ENCODE measurements at places on chromosomes 5 and 9.

GRCh38 chr5:3845230-3845629 lies 249.6 kb downstream of the IRX1 start:
- DNase-seq = no peak

DNA sequence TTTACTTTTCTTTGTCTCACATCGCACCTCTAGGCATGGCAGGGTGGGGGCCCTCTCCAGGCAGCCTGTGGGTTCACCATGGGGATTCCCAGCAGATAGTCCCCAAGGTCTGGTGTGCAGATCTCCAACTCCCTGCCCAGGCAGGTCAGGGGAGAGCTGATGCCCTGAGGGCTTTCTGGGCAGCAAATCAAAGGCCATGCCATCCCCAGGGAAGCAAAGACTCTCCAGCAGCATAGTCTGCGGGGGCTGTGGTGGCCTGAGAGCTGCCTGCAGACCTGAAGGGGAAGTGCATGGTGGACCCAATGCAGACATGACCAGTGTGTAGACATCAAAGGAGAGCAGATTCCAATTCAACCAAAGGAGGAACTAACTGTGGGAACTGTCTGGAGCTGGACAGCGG lies 7.7 kb downstream of the NEURL1B start:
- DNase-seq = no peak

DNA sequence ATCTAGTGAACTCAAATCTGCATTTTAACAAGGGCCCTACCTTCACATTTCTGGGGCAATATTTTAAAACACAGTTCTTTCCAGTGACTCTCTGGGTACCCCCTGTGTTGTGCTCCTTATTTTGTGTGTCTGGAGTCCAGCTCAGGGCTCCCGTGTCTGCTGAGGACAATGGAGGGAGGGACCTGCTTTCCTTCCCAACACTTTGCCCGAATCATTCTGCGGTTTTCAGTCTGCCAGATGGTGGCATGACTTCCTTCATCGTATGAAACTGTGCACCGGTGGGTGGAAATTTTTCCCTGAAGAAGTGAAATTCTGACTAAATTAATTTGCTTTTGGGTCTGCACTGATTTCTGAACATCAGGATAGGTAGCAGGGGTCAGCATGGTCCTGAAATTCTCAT lies 153.6 kb upstream of the CD180 start:
- peak; percentile 33 for DNase-seq

- DNase-seq = no peak
Measured at GRCh38 chr9:10059044-10059443, 553.8 kb downstream of the PTPRD start.

DNA sequence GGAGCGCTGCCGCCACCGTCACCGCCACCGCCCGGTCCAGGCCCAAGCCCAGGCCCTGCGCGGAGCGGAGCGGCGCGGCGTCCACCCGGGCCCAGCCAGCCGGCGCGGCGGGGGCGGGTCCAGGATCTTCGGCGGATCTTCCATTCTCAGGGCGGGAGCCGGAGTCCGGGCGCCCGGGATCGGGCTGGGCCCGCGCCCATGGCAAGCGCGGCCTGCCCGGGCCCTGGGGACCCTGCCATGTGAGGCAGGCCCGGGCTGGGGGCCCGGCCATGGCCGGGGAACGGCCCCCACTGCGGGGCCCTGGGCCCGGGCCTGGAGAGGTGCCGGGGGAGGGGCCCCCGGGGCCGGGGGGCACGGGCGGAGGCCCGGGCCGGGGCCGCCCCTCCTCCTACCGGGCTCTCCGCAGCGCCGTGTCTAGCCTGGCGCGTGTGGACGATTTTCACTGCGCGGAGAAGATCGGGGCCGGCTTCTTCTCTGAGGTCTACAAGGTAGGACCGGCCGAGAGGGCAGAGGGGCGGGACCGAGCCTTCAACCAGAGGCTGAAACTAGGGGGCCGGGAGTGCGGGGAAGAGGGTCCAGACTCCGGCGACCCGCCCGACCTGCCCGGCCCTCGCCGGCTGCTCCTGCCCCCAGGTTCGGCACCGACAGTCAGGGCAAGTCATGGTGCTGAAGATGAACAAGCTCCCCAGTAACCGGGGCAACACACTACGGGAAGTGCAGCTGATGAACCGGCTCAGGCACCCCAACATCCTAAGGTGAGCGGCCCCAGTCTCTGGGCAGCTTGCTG lies 482 bp downstream of the TESK1 start:
- no peak for DNase-seq

GRCh38 chr9:38216572-38216971 lies 147.5 kb upstream of the SHB start:
- no peak for DNase-seq

DNA sequence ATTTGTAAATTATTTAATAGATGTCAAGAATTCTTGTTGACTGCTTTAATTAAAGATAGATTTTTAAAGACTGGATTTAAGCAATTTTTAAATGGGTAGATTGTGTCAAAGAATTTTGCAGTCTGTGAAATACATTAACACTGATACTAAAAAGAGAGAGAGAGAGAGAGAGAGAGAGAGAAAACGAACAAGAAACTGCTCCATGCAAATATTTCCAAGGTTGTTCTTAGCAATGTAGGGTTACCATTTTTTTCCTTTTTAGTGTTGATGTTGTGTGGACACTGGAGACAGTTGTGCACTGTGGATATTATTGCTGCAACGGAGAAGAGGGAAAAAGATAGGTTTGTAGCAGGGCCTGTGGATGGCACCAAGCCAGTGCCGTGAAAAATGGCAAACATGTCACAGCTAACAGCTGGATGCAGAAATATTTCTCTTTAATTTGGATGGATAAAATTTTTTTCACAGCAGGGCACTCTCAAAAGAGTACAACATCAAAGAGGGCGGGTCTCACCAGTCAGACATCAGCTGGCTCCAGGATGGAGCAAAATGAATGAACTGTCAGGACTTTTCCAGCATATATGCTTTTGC lies 58.2 kb downstream of the PRDM6 start:
- DNase-seq = no peak

DNA sequence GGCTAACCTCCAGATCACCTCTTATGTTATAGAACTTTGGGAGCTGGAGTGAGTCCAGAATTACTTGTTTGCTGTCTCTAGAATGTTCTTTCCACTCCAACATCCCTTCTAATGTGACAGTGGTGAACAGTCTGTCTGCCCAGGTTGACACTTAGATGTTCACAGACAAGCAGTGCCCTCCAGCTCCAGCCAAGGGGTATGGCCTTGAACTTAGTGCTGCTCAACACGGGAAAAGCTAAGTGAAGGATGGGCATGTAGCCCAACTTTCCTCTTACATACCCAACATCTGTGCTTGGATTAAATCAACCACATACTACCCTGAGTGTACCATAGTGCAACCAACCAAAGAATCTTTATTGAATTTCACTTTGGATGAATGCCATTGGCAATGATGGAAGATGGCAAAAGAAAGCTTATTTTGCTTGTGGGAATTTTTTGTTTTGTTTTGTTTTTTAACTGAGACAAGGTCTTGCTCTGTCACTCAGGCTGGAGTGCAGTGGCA lies 201.2 kb downstream of the NXNL2 start:
- no peak for DNase-seq

DNA sequence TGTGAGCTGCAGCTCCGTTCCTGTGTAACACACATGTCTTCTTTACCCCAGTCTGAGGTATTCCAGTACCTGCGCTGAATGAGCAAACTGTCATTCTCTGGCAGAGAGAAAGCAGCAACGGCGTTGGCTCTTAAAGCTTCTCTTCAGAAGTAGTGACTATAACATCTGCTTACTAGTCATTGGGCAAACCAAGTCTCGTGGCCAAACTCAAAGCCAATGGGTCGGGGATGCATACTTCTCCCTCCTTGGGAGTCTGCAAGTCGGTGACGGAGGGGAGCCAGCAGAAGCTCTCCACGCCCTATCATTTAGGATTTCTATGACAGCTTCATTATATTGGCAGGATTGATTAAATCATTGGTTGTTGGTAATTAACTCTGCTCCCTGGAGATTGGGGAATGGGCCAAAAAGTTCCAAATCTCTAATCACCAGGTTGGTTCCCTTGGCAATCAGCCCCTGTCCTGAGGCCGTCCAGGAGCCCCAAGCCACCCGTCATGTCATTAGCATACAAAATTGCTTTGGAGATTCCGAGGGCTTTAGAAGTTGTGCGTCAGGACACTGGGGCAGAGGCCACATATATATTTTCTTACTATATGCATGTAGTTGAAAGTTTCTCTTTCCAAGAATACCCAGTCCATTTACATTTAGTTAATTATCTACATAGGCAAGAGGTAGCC lies 44.9 kb downstream of the ZNF354A start:
- DNase-seq = no peak

GRCh38 chr9:16869882-16870595 lies 431 bp downstream of the BNC2 start:
- no peak for DNase-seq

DNA sequence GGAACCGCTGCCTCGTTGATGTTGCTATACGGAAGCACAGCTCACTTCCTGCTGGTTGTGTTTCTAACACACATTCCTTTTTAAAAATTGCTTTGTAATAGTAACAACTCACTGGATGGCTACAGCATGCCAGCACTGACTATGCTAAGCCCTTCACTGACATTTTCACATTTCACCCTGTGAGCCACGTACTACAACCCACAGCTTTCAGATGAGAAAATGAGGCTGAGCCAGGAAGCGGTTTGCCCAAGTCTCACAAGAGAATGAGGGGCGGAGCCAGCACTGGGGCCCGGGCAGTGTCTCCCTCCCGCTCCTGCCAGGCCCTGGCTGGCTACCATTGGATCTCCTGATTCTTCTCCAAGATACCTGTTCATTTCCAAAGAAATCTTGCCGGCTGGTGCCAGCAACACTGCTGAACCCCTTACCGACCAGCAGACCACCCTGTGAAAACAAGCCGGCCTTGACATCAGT lies 38.3 kb downstream of the FAM78A start:
- peak; percentile 83 for DNase-seq

- peak; percentile 8 for DNase-seq
Measured at GRCh38 chr5:168647083-168647482, 67.9 kb upstream of the PANK3 start.

GRCh38 chr9:126471084-126471624 lies 142.6 kb upstream of the LMX1B start:
- DNase-seq = peak; percentile 95

GRCh38 chr5:97888439-97888838 lies 705.4 kb upstream of the RIOK2 start:
- DNase-seq = no peak

DNA sequence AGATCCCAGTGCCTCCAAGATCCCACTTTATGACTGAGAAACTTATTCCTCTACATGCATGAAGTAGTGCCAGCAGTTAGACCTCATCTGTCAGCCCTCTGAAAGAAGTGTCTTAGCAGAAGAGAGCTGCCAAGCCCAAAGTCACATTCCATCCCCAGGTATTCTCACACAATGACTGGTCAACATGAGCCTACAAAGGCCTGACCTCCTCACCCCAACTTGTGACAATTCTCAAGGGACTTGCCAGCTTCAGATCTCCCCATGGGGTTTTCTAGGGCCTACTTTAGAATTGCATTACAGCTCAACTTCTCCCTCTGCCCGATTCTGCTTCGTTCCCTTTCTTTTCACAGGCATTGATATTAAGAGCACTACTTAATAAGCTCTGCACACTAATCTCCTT lies 393.8 kb upstream of the SLC30A5 start:
- DNase-seq = no peak

DNA sequence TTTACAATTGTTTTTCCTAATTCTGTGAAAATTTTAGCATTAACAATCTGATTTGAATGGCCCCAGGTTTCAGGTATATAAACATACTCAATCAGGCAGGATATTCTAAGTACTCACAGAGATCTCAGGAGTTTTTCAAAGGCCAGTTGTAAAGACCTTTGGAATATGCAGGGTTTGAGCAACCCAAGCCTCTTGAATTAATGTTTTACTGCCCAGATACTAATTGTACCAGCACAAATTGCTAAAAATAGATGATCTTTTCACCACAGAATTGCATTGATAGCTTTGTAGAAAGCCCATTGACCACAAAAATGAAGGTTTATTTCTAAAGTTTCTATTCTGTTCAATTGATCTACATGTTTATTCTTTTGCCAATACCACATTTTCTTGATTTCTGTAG lies 186.5 kb downstream of the OSTF1 start:
- DNase-seq = no peak

DNA sequence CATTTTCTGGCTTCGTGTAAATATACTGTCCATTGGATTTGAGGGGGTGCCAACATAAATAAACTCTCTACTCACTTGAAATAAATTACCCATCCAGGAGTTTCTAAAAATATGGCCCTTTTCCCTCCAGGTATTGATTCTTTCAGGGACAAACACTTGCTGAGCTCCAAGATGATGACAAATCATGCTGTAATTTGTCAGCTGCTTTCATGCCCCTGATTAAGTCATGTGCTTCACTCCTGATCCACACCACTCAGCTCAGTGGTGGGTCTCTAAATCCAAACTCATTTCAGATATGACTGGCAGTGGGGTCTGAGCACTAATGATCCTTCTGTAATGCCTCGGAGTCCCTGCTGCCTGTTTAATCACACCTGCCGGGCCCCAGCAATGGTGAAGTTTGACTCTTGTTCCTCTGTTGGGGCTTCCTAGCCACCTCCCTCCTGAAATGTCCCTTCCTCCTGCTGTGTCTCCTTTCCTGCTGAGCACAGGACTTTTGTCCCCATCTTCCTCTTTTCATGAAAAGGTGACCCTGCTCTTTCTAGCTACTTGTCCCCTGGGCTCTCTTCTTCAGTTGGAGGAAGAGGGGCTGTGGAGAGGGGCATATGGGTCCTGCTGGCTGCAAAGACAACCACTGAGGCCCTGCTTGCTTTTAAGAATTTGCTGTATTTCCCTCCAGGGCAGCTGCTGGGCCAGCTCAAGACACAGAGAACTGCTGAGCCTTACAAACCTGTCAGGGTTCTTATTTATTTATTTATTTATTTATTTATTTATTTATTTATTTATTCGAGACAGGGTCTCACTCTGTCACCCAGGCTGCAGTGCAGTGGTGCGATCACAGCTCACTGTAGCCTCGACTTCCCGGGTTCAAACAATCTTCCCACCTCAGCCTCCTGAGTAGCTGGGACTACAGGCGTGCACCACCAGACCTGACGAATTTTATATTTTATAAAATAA lies 200.0 kb downstream of the ATP10B start:
- DNase-seq = no peak

- no peak for DNase-seq
Measured at GRCh38 chr9:129549139-129549538, 71.8 kb downstream of the C9orf50 start.

GRCh38 chr5:98749046-98749445 lies 24.4 kb upstream of the RGMB start:
- DNase-seq = no peak

DNA sequence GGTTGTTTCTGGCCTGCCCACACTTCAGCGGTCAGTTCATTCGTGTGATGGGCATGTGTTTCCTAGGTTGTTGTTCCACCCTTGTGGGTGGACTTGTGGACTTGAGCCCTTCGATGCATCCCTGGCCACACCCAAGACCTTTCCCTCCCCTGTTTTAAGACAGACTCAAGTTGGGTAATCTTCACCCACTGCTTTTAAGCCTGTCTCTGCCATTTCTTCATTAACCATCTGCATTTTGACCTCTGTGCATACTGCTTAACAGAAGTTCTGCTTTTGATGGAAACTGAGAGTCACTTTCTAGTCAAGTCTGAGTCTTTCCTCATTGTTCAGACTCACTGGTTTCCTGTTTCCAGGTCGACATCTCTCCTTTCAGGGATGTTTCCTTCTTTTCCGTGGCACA lies 233.7 kb downstream of the ARHGEF28 start:
- peak; percentile 95 for DNase-seq

- no peak for DNase-seq
Measured at GRCh38 chr9:108709126-108709525, 146.7 kb downstream of the ACTL7B start.

All from inflammatory macrophage treated with lipopolysaccharide for 4 hours (primary cell).